ENCODE measurements at places on chromosomes 7 and 10. TPM values are rescaled to one million over a fixed set of nuclear protein-coding genes. Genes with fewer than 3 reads are reported as not detected.

- DNase-seq, result no peak
These were observed 199.7 kb downstream of the EXOC4 start for GRCh38 chr7:133452577-133452976.

DNA sequence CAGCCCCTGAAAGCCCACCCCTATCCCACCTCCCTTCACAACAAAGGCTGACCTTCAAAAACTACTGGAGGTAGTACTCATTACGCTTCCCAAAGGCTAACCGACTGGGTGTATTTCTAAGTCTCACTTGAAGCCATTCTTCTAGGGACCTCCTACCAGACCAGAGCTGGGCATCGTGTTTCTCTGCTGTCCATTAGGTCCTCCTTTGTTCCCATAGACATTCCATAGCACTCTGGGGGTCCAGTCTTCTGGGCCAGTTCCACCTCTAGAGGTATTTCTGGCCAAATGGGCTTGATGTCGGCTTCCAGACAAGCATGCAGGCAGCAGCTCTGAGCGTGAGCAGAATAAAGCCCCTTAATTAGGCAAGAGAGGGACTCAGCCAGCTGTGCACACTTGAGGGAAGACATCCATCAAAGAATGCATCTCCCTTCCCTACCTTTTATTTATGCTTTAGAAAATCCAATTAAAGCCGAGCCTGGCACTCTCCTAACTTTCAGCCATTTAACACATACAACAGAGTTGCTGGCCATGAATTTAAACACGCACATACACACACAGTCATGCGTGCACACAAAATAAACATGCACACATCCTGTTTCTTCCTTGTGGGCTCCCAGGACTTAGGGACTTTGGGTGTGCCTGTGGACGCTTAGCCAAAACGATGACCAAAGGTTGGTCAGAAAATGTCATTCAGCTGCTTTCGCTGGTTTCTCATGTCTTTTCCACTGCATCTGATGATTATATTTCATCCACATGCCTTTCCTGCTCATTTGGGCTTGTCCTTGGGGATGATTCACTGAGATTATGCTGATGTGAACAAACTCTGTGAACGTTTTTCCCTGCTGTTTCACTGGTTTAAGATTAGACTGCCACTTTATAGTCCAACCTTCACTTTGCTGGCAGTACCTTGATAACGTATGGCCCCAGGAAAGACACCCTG lies 362.0 kb upstream of the NFE2L3 start:
- no peak for DNase-seq

AOAH gene
- total RNA-seq, result 5.2 TPM

TMEM225B gene
- total RNA-seq, result 0.76 TPM

PCDH15 gene
- total RNA-seq, result not detected
